CD4-positive, alpha-beta T cell treated with Interferon gamma for 1 hour (primary cell): ENCODE measurements at places on chromosomes 7 and 10.
A peak's percentile ranks its signal among the peaks of the same experiment; 100 is the strongest.

DNA sequence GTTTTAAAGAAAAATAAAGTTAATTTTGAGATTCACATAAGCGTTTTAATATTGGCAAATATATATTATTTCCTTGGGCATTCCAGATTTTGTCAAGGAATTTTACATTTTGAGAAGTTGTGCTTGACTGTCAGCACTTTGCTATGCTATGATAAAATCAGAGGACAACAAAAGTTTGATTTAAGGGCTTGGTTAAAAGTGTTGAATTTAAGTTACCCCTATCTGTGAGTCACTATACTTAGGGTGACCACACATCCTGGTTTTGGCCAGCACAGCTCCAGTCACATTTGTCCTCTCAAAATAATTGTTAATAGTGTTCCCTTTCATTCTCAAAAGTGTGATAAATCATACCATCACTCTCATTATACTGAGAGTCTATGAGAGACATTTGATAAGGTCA is 34.2 kb upstream of the ANK3 start:
- DNase-seq, result no peak

DNA sequence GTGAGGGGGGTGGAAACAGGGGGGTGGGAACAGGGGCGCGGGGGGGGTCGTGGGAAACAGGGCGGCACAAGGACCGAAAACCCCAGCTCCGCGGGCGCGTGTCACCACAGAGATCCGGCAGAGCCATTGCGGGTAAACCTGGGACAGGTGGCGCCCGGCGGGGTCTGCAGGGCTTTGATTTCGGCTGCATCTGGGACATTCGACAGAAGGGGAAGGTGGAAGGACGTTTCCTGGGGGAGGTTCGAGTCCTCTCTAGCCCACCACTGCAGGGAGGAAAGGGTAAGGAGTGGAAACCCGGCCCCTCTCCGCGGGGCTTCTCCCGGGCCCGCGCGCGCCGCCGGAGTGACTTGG is 7.5 kb downstream of the NKX2-3 start:
- DNase-seq, result no peak

GRCh38 chr7:94276795-94277194 is 117.9 kb upstream of the COL1A2 start:
- no peak for DNase-seq

GRCh38 chr7:155846936-155847335 is 34.7 kb upstream of the SHH start:
- no peak for DNase-seq

- DNase-seq, result no peak
These were observed 73.3 kb downstream of the ZMIZ1 start for GRCh38 chr10:79142064-79142491.

DNA sequence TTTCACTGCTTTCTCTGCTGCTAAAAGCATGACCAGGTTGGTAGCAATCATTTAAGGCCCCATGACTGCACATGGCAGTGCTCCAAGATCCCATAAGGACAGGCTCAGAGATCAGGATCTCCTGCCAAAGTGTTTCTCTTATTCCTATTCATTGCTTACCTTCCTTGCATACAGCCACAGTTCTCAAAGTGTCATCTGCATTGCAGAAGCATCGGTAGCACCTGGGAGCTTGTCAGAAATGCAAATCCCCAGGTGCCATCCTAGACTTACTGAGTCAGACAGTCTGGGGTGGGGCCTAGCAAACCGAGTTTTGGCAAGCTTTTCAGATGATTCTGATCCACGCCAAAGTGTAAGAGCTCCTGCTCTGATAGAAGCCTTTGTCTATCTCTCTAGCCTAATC is 489.0 kb upstream of the AUTS2 start:
- DNase-seq, result no peak

DNA sequence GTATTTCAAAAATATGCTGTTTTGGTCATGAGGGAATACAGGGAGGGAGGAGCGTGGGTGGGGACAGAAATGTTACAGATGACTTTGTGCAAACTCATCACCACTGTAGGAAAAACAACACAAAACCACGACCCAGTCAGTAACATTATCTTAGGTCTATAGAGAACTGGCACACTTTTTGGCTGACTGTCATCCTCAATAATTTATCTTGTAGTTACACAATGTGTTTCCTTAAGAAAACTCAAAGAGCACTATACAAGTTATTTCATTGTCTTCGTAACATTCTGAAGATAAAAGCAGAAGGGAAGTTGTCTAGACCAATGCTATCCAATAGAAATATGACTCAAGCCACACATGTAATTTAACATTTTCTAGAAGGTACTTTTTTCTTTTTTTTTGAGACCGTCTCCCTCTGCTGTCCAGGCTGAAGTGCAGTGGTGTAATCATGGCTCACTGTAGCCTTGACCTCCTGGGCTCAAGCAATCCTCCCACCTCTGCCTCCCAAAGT is 16.9 kb upstream of the CDK14 start:
- DNase-seq, result no peak

DNA sequence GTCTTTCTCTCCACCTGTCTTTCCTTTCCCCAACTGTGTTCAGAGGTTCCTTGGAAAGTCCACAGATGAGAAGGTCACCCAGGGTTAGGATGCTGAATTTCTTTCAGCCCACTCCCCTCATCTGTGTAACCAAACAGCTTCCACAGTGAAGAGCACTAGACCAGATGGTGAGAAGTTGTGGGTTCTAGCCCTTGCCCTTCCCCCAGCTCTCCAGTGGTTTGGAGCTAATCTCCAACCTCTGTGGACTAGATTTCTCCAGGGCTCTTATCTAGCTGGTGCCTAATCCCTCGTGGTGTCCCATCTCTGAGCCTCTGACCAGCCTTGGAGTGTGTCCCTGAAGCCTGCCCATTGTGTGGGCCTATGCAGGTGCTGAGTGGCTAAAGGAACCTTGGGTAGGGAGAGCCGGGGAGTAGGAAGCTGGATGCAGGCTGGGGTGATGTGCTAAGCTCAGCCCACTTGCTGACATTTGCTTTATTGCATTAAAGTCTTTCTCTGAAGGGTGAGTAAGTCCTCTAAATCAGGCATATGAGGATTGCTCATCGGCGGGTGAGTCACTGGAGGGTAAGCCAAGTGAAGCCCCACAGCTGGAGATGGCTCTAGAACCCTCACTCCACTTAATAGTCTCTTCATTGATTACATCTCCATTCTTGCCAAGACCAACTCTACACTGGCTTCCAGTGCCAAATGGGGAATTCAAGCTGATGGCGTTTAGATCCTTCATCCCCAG is 14.9 kb downstream of the DUSP5 start:
- peak; percentile 39 for DNase-seq

- DNase-seq, result peak; percentile 81
These were observed 22.7 kb upstream of the FXYD4 start for GRCh38 chr10:43348511-43349312.

- DNase-seq, result no peak
These were observed 212.9 kb downstream of the CCSER2 start for GRCh38 chr10:84541289-84541637.

DNA sequence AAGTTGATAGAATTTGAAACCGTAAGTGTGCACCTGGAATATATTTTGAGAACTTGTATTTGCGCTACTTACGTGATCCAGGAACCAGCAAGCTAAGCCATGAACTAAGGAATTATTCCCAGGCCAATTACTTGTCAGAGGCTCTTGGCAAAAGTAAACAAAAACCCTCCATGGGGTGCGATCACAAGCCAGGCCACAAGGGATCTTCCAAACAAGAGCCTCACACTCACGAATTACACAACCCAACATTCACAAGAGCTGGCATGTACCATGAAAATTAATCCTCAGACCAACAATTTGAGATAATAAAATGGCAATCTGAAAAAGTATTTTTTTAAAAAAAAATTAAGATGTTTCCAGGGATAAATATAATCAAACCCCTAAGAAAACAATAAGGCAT is 467.0 kb upstream of the AKR1E2 start:
- no peak for DNase-seq

DNA sequence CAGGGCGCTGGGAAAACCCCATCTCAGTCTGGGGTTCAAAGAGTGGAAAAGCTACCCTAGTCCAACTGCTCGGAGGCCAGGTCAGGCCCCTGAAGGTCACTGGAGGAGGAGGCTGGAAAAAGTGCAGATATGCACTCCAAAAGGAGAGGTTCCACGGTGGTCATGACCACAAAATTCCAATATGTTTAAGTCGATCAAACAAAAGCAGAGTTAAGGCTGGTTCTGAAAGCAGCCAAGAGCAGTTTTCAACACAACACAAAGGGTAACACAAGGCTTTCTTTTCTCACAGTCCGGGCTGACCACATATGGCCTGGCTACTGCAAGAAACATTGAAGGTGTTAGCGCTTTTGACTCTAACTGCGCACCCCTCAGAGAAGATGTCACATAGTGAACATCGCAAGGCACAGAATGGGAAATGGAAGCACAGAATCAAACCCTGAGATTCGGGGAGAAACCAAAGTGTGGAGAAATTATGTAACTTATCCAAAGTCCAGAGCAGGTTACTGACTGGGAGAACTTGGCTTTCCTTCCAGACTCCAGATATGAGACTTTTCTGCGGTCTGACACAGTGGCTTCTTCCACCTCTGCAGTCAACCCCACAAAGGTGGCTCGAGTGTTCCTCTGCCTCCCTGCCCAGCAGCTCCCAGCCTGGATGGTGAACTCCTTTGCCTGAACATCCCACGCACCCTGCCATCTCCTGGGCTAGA is 1.3 kb upstream of the GRB10 start:
- no peak for DNase-seq
